ENCODE measurements at places on chromosomes 7 and 10.
A peak's percentile ranks its signal among the peaks of the same experiment; 100 is the strongest.

DNA sequence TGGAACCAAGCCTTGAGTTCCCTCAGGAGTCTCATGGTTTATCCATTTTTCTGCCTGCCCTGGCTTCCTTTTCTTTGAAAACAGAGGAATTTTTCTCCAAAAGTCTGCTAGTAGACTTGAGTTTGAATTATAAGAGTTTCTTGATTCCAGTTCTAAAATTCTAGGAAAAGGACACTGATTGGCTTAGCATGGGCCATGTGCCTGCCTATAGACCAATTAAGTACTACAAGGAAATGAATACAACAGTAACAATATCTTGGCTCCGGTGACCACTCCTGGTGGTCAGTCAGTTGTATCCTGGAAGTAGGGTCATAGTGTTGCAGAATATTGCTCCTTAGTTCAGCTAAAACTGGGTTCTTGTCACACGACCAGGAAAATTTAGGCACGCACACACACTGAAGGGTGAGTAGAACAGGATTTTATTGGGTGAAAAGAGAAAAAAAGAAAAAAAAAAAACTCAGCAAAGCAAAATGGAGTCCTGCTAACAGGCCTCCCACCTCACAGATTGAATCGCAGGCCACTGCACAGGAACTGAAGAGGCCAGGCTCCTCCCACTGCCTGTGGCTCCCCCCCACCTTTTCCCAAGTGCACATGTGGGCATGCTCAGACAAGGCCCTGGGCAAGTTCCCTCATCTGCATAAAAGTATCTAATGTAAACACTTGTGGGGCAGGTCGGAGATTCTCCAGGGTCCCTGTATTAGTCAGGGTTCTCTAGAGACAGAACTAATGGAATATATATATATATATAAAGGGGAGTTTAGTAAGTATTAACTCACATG is 155.1 kb downstream of the LYZL1 start:
- DNase-seq: no peak

DNA sequence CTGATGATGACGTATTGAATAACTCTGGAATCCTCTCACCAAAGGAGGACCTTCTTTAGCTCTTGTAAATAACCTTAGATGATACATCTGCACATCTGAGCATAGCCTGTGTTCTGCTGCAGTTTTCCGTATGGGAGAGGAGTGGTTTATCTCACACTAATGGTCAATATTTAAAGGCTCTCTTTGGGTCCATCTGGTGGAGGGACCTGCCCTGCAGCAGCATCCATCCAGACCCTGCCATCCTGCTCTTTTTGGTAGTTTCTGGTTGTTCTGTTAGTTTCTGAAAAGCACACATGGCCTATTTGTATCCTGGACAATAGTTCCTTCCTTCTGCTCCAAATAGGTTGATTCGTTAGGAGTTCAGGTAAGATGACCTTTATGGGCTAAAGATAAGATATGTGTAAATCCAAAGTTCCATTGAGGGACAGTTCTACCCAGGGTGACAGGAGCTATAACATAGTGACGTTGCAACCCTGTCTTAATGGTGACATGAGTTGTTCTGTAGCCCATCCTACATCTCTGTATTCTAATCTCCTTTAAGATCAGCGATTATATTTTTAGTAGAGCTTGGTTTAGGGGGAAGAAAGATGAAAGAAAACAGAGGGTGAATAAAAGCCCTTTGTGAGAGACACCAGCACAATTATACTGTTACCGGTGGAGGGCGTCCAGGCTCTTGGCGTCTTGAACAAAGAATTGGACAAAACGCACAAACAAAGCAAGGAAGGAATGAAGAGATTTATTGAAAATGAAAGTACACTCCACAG is 60.0 kb upstream of the KLF14 start:
- DNase-seq: no peak

GRCh38 chr7:41207141-41207540 is 495.7 kb downstream of the INHBA start:
- DNase-seq: no peak

DNA sequence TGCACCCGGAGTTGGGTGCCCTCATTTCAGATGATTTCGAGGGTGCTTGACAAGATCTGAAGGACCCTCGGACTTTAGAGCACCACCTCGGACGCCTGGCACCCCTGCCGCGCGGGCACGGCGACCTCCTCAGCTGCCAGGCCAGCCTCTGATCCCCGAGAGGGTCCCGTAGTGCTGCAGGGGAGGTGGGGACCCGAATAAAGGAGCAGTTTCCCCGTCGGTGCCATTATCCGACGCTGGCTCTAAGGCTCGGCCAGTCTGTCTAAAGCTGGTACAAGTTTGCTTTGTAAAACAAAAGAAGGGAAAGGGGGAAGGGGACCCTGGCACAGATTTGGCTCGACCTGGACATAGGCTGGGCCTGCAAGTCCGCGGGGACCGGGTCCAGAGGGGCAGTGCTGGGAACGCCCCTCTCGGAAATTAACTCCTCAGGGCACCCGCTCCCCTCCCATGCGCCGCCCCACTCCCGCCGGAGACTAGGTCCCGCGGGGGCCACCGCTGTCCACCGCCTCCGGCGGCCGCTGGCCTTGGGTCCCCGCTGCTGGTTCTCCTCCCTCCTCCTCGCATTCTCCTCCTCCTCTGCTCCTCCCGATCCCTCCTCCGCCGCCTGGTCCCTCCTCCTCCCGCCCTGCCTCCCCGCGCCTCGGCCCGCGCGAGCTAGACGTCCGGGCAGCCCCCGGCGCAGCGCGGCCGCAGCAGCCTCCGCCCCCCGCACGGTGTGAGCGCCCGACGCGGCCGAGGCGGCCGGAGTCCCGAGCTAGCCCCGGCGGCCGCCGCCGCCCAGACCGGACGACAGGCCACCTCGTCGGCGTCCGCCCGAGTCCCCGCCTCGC is at the start of gene EGFR:
EGFR (plus strand) TSS at position 657 of the 830 bp plus-strand sequence. CDS start 261 bp downstream, outside the sequence.
- no peak for DNase-seq

DNA sequence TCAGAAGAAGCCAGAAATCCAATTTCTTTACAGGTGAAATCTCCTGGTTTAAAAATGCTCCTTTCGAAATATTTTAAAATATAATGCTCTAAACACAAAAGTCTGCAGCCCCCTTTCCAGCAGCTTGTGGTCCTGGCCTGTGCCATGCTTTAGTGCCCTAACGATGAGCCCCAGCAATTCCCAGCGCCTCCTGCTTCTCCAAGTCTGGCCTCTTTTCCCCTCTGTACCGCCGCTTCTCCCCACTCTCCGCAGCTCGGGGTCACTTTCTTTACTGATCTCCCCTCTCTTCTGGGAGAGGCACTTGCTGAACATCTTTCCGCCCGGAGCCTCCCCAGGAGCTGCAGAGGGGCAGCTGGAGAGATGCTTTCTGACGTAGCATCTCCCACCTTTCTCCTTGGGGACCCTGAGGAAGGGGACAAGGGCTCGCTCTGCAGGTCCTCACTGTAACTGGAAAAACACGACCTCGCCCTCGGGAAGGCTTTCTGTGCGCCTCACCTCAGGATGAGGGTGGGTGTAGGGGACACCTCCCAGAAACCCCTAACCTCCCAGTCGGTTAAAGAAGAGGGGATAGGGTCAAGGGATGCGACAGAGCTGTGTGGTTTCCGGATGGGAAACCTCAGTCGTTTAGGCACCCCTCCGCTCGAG is 565 bp upstream of the INA start:
- no peak for DNase-seq

DNA sequence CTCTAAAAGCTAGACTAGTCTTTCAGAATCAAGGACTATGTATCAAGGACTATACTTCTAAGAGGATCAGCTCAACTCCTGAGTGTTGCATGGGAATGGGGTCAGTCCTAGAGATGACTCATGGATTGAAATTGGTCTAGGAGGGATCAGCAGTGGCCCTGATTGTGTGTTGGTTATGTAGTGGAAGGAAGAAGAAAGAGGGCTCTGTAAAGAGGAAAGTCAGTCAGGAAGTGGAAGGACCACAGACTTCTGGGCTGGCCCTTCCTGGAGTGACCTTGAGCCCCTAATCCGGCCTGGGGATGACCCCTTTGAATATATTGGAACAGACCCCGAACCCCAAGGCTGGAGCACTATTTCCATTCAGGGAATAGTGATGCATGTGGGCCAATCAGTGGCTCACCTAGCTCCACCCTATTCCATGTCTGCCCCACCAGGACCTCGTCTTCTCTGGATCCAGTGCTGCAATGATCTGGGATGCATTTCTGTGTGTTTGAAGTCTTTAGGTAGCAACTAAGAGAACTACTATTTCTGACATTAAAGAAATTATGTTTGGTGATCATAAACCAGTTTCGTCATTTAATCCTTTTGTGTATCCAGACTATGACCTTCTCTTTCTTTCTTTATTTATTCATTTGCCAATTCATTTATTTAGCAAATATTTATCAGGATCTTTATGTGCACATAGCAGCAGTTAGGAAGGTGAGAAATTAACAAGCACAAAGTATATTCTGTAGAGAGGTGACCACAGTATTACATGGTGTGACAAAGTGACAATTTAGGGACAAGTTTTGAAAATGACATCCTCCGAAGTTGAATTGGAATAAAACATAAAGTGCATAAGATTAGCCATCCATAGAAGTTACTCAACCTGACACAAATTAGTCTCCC is 48.6 kb upstream of the KIF5B start:
- DNase-seq: no peak

DNA sequence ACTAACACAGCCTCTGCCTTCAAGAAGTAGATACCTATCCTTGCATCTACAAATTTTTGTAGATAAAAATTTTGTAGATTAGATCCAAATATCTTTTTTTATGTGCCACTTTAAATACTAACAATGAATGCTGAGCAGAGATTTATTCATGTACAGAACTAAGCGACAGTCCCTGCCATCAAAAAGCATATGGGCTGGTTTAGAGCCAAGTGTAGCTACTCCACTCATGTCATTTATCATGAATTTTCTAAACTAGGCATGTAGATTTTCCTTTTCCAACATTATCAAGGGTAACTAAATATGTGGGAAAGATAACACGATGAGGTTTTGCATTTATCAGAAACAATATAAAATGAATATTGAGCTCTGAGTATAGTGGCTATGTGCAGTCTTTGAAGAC is 857.5 kb downstream of the XPNPEP1 start:
- DNase-seq: no peak

DNA sequence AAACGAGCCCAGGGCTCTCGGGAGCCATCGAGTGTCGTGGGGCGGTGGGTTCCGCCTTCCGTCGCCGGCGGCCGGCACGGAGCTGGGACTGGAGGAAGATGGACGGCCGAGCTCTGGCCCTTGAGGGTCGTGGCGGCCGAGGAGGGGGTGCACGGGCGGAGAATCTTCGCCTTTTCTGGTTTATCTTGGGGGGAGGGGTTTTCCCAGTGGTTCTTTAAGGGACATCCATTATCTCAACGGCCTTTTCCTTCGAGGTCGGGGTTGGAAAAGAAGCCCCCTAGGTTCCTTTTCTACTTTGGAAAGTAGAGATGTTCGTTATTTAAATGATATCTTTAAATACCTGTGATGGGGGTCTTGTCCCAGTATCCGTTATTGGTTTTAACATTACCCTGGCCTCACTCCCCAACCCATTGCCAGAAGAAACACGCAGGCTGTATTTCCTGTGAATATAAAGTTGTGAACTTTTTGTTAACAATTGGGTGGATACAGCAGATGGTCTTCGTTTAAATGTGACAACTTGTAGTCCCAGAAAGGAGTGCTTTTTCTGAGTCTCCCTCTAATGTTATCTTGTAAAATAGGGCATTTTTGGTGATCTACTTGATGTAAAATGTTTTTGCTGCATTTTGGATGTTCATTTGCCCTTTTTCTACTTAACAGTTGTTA is 765 bp downstream of the CCAR1 start:
- peak; percentile 30 for DNase-seq

DNA sequence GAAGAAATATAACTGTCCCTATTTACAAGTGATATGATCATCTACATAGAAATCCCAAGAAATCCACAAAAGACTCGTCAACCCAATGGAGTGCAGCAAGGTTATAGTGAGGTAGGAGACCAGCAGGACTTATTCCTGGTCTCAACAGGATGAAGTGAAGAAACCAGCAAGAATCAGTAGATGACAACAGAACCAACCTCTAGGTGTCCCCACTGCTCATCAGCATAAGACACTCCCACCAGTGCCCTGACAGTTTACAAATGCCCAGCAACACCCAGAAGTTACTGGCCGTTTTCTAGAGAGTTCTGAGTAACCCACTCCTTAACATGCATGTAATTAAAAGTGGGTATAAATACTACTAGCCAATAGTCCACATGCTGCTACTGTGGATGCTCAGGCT is 470.5 kb upstream of the LRRTM3 start:
- DNase-seq: peak; percentile 12

DNA sequence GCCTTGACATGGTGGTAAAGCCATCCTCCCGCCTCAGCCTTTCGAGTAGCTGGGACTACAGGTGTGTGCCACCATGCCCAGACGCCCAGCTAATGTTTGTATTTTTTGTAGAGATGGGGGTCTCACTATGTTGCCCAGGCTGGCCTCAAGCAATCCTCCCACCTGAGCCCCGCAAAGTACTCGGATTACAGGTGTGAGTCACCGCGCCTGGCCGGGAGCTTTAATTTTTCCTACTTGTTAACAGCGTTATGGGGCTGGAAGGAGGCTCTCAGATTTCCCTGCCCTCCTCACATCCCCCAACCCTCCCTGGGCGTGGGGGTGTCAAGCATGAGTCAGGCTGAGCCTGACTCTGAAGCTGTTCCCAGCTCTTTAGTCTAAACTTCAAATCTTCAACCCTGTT is 8.3 kb downstream of the ALKBH4 start:
- DNase-seq: no peak

GRCh38 chr7:30068117-30068516 is 39.9 kb downstream of the PLEKHA8 start:
- DNase-seq: no peak

- DNase-seq: no peak
Measured at GRCh38 chr10:118564652-118565051, 30.8 kb downstream of the PRLHR start.

GRCh38 chr7:149253665-149254064 is 8.3 kb upstream of the ZNF783 start:
- DNase-seq: no peak

DNA sequence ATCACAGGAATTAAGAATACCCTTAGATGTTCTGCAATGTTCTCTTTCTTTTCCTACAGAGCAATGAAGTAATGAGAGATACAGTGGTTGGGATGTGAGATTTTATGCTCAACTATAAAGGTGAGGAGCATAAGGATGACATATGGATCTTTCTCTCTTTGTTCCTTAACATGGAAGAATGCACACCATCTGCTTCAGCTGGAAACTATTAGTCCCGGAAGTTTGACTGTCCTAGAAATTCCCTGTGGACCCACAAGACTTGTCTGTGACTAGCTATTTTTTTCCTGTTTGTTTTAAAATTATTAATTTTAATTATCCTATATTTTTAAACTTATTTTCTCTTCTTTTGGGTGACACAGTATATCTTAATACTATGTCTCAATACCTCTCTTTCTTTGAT is 80.2 kb downstream of the DKK1 start:
- DNase-seq: no peak

GRCh38 chr10:101013365-101013825 is 13.8 kb downstream of the LZTS2 start:
- DNase-seq: no peak

- no peak for DNase-seq
Measured at GRCh38 chr10:11875494-11876281, 52.5 kb downstream of the PROSER2 start.
